ENCODE measurements at places on chromosomes 1 and 21.

GRCh38 chr1:210418863-210419650, 90.4 kb downstream of the HHAT start:
- DNase-seq: no peak

DNA sequence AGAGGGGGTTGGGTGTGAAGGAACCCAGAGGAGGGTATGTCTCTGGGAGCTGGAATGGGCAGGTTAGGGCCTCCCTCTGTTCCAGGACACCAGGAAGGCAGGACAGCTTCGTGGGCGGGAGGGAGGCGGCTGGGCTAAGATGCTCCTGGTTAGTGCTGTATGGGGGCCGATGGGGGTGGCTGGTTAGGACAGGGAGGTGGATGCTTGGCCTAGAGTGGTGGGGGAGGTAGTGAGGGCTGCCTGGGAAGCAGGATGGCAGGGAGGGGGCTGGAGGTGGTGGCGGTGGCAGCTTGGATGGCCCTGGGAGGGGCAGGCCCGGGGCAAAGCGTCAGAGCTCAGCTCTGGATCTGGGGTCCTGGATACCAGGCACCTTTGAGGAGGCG, 6.2 kb upstream of the MMP23B start:
- DNase-seq: no peak

- no peak for DNase-seq
These were observed 631 bp upstream of the SPATC1L start for GRCh38 chr21:46184625-46185555.

DNA sequence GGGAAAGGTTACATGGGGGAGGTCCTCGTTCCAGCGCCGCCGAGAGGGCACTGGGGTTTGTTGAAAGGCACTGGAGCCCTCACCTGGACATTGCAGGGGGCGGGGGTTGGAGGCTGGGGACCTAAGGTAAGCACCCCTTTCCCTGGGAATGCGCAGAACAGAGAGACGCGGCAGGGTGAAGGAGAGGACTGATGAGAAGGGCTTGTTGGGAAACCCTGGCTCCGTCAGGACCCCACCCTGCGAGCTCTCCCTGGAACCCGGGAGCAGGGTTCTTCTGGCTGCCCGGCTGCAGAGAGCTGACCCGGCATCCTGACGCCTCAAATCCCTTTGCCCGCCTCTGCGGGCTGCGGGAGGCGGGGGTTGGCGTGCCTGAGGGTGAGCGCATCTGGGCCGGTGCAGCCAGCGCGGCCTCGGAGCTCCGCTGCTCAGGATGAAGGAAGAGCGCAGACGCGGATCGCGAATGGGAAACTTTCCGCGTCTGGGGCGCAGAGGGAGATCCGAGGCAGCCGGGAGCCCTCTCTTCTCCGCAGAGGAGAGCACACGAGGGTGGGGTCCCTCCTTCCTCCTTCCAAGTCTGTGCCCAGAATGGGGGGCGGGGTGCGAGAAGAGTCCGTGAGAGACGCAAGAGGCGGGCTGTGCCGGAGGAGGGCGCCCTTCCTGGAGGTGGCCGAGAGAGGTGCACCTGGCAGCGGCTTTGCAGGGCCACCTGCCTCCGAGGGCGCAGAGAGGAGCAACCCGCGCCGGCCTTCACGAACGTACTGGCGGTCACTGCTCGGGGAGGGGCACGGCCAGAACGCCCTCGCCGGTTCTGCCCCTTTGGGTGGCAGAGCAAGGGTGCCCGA, 2.4 kb downstream of the IGSF21 start:
- DNase-seq: no peak

DNA sequence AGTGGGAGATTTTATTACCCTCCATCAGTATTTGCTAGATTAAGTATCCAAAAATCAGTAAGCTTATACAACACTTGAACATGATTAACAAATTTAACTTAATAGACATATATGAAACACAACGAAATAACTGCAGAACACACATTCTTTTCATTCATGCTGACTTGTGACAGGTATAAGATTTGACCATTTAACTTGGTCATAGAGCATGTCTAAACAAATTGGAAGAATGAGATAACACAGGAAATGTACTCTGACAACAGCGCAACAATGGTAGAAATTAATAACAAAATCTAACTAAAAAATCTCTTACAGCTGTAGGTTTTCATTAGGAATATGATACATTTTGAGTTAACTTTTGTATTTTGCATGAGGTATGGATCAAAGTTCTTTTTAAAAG, 62.4 kb upstream of the TTLL7 start:
- no peak for DNase-seq
